Kidney epithelial cell (primary cell): ENCODE measurements at places on chromosomes 16 and 17. TPM values are rescaled to one million over a fixed set of nuclear protein-coding genes. Genes with fewer than 3 reads are reported as not detected.

DNA sequence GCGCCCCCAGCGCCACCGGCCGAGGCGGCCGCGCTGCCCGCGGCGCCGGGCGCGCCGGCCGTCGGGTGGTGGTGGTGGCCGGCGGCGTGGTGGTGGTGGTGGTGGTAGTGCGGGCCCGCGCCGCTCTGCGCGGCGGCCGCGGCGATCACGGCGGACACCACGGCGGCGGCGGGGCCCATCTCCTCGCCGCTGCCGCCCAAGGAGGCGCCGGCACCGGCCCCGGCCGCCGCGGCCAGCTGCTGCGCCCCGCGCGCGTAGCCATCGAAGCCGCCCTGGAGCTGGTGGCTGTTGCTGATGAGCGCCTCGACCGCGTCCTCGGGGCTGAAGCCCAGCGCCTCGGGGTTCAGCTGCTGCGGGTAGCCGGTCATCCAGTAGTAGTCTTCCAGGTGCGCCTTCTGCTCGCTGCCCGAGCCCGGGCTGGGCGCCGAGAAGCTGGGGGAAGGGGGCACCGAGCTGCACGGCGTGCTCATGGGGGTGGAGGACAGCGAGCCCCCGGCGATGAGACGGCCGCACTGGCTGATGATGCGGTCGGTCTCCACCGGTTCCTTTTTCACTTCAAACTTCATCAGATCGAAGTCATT, 1.2 kb downstream of the MAF start:
- no peak for DNase-seq

DNA sequence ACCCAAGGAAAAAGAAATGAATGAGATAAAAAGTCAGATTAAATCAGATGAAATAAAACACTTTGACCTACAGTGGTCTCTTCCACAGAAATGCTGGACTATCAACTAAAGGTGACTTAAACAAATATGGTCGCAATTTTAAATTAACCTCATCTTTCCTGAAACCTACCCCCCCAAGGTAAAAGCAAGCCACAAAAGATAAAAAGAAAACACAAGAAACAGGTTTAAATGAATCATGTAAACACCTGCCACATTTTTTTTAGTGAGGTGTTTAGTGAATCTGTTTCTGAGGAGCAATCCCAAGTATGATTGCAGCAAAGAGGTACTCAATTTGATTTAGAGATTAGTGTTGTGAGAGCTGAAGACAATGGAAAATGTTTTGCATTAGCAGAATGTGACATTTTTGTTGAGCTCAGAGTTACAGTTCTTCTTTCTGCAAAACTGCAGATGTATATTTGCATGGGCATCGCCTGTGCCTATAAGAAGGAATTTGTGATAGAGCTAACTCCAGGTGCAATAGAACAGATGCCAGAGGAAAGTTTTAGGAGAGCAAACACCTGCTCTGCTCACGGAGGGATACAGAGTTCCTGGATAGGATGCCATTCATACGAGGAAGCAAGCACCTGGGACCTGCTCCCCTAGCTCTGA, 3.4 kb upstream of the MMD start:
- DNase-seq, result no peak

DNA sequence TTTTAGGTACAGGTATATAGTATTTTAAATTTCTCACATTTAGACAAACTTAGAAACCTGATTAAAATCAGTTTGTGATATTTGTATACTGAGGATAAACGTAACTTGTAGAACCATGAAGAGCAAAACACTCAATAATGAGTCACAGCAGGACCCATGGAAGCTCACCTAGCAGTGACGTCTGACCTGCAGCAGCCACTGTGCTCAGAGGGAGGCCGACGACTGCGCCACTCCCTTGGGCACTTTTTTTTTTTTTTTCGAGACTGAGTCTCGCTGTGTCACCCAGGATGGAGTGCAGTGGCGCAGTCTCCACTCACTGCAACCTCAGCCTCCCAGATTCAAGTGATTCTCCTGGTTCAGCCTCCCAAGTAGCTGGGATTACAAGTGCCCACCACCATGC, 106.2 kb upstream of the AXIN2 start:
- DNase-seq, result no peak

GRCh38 chr17:7439462-7440112, at the start of gene FGF11:
TSS of gene FGF11 (plus strand) at chr17:7439512. CDS start at chr17:7439621, 109 bp downstream.
- no peak for DNase-seq

- no peak for DNase-seq
These were observed 1187.6 kb upstream of the CDH8 start for GRCh38 chr16:63223851-63224250.

DNA sequence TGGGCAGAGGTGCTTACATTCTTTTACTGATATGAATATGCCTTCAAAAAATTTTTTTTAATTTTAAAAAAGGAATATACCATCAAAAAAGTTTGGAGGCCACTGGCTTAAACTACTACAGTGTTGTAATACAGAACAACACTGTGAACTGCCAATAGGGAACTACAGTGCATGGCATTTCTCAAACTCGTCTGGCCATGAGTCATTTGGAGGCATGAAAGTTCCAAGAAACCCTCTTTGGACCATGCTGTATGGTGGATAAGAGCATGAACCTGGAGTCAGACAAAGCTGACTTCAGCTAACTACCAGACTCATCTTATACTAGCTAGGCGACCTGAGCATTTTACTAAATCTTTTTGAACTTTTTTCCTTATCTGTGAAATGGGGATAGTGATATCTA, 9.2 kb upstream of the NF1 start:
- DNase-seq, result no peak

- DNase-seq, result no peak
These were observed 9.4 kb downstream of the THRA start for GRCh38 chr17:40072040-40072734.

- DNase-seq, result no peak
These were observed 75.7 kb upstream of the KSR1 start for GRCh38 chr17:27380551-27380950.

DNA sequence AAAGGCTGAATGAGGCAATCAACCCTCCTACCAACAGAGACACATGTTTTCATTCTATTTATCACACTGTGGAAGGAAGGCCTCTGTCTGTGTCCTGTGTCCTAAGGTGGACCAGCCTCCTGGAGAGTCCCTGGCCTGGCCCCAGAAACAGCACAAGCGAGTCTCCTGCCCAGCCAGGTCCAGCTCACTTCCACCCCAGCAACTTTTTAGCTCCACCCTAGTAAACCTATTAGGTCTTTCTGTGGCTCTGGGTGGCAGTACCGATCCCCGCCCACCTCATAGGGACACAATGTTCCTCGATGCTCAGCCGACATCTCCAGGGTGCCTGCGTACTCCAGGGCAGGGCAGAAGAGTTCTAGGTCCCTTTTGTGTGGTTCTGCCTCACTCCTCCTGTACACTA, 10.7 kb downstream of the DRC3 start:
- DNase-seq, result no peak

DNA sequence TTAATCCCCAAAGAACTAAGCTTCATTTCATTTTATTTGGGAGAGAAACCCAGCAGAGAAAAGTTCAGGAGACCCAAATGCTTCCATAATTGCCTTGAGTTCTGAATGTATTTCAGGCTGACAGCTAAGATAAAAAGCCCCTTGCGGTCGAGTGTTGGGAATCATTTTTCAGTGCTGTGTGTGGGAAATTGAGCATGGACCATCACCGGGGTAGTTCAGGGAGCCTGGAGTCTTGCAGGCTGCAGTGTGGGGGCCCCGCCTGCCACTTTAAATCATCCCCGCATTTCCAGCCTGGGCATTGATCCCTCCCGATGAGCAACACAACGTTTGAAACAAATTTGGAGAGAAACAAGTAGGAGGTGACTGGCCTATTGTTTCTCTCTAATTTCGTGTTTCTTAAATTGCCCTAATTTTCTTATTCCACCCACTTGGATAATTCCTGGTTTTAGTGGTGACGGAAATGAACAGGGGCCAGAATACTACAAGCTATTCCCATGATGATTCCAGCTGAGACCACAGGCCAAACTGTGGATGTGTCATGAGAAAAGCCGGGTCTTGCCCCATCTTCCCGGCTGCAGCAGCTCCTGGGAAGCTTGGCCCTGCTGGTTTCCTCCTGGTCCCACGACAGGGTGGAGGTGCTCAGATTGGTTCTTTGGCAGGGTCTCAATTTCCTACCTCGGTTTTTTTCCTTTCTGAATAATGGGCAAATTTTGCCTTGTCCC, 75.1 kb downstream of the FOXL1 start:
- DNase-seq, result no peak

DNA sequence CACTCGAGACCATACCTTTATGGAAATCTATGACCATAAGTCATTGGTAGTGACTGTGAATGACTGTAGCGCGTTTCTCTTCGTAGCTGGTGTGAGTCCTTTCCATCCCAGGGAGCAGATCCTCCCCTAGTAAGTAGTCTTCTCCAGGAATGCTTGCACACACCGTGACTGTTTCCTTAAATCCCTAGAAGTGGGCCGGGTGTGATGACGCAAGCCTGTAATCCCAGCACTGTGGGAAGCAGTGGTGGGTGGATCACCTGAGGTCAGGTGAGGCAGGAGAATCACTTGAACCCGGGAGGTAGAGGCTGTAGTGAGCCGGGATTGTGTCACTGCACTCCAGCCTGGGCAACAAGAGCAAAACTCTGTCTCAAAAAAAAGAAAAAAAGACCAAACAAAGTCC, 70.6 kb downstream of the CRISPLD2 start:
- DNase-seq, result no peak

GRCh38 chr17:41679740-41680425, 8.8 kb upstream of the EIF1 start:
- DNase-seq, result no peak

DNA sequence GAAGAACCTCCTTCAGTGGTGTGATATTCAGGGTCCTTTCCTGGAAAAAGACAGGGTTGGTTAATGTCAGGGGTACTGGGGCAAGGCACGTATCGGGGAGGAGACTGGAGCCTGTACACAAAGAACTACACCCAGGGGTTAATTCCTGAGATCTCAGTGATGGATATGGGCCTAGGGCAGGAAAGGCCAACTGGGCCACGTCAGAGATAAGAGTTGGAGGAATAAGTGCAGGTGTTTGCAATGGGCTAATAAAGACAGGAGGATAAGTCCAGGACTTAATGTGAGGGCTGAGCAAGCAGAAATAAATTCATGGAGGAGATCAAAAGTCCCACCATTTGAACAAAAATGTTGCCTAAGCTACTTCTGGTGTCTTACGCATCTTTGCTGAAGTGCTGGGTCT, 10.4 kb upstream of the HERPUD1 start:
- DNase-seq, result no peak

DNA sequence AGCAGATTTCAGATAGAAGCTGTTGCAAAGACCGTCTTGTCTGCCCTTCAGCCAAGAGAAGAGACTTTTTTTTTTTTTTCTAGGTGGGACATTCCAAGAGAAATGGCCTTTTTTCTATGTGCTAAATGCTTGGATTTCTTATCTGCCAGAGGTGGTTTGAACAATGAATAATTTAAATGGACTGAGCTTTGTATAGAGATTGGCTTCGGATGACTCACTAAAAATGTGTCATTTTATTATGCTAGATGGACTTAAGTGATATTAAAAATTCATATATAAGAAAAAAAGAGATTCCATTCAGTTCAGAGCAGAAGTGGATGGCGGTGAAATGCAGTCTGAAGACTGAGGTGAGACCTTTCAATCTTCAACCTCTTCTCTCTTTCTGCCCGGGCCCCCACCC, 58.4 kb downstream of the MEAK7 start:
- DNase-seq, result no peak

DNA sequence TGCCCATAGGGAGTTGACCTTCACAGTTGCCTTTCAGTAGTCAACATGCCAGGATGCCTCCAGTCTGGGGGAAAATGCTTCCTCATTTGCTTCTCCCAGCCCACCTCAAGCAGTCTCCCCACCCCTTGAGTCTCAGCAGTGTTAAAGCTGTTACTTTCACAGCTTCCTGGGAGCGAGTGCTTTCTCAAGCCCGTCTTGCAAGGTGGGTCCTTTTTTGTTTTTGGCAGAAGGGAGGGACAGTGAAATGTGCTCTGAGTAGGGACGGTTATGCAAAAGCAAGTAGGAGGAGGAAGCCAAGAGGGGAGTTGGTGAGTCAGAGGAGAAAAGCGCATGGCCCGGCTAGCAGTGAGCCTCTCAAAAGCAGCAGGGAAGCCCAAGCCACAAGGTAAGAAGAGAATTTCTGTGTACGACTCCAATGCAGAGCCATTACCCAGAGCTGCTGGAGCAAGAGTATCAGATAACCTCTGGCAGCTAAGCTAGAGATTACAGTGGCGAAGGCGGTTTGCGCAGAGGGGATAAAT, at the start of gene CHST4:
TSS of gene CHST4 (plus strand) at position 316 of the 521 bp plus-strand sequence. CDS start 10,252 bp downstream, outside the sequence.
- DNase-seq, result peak; percentile 26

GRCh38 chr17:78962345-78962983, 17.3 kb downstream of the LGALS3BP start:
- DNase-seq, result no peak

PERCC1 gene
- total RNA-seq, result not detected in 2 replicates

CFAP119 gene
- 1.6 and 5.7 TPM in 2 replicates for total RNA-seq

GINS3 gene
- 5.8 and 6.4 TPM in 2 replicates for total RNA-seq

HOXB2 gene
- total RNA-seq, result 15.2 and 24.6 TPM in 2 replicates
